ENCODE measurements at places on chromosomes 3 and 15. TPM values are rescaled to one million over a fixed set of nuclear protein-coding genes. Genes with fewer than 3 reads are reported as not detected.

DNA sequence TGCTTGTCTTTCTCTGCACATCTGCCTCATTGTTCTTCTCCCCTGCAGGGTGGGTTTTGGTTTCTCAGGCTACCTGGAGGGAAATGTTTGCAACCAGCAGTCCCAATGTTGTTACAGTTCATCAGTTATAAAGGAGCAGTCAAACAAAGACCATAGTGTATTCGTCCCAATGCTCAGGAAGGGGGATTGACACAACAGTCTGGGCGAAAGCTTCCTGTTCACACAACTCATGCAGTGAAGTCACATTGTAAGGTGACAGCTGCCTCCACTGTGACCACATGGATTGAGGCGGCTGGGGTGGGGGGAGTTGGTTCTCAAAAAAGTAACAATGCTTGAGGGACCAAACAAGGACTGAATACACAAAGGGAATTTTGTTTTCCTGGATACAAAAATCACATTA is 28.8 kb upstream of the TF start:
- DNase-seq = no peak

ACTRT3 gene
- total RNA-seq = 0.57 TPM

GRCh38 chr3:33063651-33064051 is 33.3 kb downstream of the GLB1 start:
- no peak for DNase-seq

DNA sequence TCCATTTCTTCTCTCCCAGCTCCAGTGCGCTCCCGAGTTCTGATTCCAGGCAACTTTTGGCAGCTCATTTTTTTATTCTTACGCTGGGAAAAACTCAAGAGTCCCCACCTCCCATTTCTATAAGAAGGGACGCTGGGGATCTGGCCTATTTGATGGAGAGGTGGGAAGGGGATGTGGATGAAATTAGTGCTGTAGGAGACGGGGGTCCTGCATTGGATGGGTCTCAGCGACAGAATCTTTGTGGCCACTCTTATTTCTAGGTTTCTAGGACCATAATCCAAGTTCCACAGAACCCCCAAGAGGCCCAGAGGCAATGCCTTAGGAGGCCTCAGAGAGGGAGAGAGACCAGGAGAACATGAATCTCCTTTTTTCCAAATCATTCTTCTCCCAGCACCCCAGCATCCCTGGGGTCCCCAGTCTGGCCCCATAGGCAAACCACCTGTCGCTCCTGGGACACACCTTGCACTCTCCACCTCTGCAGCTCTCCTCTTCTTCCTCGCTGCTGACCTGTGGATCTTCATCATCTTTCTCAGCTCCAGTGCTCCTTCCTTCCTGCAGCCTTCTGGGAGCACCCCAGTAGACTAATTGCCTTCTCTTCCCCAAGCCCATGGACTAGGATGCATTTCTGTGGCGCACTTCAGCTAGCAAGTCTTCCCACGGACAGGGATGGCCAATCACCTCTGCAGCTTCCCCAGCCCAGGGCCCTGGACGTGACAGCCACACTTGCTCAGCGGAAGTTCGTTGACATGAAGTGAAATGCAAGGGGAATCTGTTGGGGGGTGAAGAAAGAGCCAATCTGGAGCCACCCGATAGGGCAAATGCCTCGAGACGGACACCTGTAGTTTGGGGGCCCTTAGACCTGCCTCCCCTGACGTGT is 100.1 kb upstream of the ALDH1A3 start:
- DNase-seq = no peak

DNA sequence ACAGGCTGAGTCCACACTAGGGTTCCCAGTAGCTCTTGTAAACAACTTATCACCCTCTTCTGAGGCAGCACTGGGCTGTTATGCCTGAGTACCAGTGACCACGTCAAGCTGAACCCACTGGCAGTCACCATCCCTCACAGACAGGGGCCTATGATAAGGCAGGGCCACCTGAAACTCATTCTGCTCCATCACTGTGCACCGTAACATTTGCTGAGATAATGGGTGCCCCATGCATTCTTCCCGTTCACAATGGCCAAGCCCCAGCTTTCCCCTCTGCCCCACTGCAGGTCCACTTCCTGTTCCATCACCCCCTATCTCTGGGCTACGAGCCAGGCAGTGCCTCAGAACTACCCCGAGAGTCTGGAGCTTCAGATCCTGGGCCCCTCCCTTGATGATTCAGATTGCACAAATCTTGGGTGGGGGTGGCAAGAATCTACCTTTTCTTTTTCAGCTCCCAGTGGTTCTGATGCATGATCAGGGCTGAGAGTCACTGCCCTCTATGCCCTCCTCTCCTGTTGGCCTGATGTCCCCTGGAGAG is 158.0 kb downstream of the RAB11A start:
- no peak for DNase-seq

DNA sequence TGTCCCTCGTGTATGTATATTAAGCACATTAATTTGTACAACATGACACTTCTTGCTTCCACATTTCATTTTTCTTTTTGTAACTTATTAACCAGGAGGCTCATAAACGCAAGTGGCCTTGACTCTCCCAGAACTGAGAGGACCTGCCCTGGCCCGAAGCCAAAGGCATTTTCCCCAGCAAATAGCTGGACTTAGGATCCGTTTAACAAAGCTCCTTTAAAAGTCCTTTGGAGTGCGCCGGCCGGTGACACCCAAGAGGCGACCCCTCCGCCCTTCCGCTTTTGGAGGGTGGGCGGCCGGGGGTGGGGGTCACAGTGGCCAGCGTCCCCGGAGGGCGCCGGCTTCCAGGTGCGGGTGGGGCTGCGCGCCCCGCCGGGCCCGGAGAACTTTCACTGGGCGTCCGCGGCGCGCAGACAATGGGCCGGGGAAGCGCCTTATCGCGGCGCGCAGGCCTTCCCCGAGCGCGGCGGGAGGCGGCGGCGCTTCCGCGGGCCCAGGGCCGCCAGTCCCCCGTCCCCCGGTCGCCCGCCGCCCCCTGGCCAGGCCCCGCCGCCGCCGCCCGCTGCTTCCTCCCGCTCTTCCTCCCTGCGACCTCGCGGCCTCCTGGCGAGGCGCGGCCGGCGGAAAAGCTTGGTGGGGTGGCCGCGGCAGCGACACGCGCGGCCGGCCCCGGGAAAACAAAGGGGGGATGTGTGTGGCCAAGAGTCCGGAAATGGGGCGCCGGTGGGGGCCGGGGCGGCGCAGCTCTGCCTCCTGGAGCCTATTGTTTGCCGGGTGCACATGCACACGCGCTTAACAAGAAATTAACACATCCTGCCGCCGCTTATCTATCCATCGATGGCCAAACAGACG is 613.4 kb downstream of the MCTP2 start:
- peak; percentile 87 for DNase-seq

DNA sequence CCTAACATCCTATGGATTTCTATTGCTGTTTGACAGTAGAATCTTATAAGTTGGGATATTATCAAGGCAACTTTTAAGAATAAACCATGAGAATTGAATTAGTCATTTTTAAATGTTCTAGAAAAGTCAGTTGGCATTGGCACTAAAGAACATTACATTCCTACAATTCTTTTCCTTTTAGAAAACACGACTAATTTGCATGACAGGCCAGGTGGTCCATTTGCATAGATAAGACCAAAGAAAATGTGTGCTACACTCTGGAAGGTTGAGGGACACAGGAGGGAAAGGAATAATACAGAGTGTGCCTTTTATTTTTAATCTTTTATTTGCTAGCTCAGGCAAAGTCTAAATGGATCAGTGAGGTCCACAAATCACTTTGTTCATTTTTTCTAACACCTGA is 962.3 kb downstream of the EPHA3 start:
- DNase-seq = no peak

RAD51 gene
- 0.51 TPM for total RNA-seq

- no peak for DNase-seq
Observed at GRCh38 chr15:90031231-90031791, 30.2 kb downstream of the ZNF710 start.

DNA sequence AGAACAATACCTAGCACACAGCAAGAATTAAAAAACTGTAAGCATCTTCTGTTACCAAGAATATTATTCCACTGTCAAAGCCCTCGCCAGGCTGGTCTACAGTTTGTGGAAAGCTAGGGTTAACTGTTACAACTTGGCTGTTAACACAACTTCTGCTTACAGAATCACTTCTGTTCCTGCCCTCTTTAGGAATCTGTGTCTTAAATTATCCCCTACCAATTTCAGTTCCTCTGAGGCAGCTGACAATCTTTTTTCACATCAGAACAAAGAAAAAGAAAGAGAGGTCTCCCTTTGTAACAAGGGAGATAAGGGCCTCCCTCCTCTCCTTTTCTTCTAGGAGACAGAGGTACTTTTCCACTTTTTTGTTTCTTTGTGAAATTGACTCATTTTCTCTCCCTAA is 188.9 kb downstream of the FMN1 start:
- no peak for DNase-seq

GRCh38 chr3:149657321-149657925 is 402 bp downstream of the WWTR1 start:
- DNase-seq = no peak

GRCh38 chr3:148319161-148319915 is 378.4 kb upstream of the AGTR1 start:
- no peak for DNase-seq

GRCh38 chr3:73874606-73875369 is 250.0 kb upstream of the PDZRN3 start:
- no peak for DNase-seq

- no peak for DNase-seq
Observed at GRCh38 chr3:106765342-106765741, 611.9 kb upstream of the CCDC54 start.

Data from cardiac septum (tissue), 1 donor.